ENCODE measurements at places on chromosomes 4 and X.
A peak's percentile ranks its signal among the peaks of the same experiment; 100 is the strongest.

GRCh38 chr4:174437324-174437723, 85.0 kb downstream of the HPGD start:
- DNase-seq: no peak

DNA sequence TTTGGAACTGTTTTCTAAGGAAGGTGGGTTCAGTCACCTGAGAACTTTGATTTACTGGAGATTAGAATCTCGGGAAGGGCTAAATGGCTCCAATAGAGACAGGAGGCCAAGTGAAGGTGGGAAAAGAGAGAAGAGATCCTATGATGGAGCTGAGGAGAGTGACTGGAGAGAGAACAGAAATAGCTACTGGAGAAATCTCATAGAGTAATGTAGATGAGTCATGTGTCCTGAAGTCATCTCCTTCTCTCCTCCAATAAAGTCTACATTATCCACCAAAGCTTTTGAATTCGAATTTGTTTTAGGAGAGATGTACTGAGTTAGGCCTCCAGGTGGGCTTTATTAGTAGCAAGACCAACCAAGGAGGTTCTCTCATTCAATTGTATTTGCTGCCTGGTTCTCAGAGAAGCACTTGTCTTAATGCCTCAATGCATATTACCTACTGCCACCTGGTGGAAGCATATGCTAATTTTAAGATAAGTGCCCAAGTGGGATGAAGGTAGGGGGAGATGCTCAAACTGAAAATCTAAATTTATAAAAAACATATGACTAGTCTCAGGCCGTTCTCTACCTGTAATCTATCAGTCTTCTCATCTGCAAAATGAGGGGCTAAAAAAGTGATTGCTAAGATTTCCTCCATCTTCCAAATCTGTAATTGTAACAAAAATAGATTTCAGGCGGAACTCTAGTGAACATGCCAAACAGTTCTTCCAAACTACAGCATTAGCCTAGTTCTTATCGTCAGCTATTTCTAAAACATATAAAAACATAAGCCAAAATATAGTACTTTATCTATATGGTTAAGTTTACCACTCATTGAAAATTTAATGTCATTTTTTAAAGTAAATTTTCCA, 24.4 kb downstream of the TXK start:
- peak; percentile 74 for DNase-seq

DNA sequence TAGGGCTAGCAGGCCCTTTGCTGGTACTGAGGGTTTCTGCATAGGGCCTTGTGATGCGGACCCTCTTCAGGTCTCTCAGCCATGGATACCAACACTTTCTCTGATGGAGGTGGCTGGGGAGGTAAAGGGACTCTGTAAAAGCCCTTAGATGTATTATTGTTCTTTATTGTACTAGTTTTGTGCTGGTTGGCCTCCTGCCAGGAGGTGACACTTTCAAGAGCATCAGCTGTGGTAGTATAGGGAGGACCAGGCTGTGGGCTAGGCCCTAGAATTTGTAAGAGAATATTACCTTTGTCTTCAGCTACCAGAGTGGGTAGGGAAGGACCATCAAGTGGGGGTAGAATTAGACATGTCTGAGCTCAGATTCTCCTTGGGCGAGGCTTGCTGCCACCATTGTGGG, 936.3 kb downstream of the CENPC start:
- no peak for DNase-seq

DNA sequence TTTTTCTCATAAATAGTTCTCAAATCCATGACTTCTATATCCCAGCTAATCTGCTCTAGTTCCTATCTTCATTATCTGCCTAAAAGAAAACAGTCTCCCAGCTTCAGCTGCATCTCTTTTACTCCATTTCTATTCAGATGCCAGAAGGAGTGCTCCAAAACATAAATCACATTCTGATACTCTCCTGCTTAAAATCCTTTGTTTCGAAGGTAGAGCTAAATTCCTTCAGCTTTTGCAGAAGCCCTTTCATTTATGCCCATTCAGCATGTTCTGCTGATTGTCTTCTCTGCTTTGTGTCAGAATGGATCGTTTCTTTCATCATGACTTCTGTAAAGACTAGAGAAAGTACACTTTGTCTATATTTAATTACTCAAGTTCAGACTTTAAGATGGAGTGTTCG, 440.1 kb upstream of the SMIM31 start:
- no peak for DNase-seq

DNA sequence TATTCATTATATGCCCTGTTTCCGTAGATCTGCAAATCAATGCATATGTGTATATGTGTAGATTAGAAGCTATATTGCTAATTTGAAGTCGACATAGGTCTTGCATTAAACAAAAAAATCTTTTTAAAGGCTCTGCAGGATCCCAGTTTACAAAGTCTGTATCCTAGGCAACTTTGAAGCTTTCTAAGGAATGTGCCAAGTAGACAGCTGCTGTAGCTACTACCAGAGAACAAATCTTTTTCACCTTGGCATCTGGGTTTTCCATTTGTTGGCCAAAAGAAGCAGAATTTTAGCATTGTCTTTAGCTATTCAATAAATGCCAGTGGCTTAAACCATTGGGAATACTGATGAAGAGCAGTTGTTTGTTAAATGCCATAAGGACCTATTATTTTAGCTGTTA, 88.0 kb downstream of the NAA11 start:
- DNase-seq: no peak

- no peak for DNase-seq
Observed at GRCh38 chrX:96721354-96721753, 36.7 kb downstream of the DIAPH2 start.

DNA sequence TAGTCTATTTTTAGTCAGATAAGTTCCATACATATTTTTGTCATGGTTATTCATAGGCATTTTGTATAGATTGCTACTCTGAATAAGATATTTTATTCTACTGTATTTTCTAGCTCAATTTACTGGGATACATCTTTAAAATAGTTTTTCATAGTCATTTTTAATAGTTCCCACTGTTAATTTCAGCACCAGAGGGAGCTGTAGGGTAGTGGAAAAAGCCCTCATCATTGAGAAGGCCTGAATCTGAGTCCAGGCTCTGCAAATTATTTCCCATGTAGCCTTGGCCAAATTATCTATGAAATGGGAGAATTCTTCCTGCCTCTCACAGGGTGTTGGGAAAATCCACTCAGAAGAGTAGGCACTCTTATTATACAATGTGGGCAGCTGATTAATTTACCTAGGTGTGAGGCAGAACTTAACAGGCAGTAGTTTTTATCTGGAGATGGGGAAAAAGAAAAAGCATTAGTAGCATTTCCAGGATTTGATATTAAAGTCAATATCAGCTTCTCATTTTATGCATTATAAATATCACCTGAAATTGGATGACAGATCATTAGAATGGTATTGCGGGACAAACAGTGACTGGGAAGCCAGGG, 102.9 kb upstream of the PAQR3 start:
- DNase-seq: no peak

DNA sequence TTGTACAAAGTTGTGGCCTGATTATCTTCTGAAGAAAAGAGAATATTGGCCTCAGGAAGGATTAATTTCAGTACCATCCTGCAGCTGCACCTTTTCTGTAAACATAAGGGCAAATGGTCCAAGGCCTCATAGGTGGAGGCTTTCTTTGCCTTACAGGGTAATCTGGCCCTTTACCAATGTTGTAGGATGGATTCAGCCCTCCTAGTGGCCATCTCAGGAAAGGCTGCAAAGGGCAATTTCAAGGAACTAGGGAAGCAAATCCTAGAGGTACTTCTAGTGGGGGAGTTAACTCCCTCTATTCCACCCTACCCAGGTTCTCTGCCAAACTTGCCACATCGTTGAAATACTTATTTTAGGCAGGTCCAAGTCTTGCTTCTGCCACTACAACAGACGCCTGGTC, 57.6 kb downstream of the UGT2B11 start:
- DNase-seq: no peak

DNA sequence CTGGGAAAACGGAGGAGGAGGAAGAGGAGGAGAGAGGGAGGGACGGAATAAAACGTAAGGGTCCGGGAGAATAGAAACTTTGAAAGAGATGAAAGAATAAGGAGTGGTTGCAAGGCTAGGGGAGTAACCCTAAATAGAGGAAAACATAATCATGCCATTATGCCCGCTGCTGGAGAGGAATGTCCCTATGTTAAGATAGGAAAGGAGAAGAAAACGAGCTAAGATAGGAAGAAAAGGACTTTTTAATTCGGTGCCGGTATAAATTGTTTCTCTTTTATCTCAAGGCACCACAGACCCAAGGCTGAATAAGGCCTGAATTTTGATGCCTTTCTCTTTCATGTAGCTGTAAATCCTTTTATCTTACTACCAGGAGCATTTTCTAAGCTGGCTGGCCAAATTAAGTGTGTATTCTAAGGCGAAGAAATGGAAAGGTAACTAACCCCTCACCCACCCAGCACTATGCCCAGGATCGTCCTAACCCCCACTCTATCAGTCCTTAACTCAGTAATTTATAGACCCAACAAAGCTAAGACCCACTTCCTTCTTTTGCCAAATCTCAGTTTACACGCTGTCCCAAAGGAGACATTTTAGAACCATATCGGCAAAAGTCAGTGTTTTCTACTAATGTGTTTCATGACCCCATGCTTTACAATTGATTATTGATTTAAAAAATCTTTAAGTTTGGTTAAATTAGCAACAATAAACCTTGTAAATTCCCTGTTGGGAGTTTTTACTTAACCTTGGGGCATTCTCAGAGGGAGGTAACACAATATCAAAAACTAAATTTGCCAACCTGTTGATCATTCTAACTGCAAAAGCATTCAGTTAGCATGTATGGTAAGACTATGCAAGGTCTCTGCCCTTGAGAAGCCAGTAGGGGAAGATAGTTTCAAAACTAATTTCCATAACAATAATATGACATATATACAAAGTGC, 1.1 kb upstream of the CUL4B start:
- no peak for DNase-seq

DNA sequence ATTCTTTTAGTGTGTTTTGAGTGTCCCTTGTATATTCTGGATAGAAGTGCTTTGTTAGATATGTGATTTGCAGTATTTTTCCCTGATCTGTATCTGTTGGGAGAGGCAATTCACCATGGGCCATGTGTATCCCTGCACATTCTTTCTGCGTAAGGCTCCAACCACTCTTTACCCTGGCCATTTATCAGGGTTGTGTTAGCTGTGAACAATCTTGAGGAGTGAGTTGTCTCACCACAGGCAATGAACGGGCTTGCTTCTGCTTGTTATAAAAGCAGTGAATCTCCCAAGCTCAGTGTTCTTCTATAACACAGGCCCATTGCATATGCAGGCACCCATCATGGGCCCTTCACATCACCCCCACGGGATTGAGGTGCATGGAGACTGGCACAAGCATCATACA, 18.9 kb upstream of the SMIM10 start:
- no peak for DNase-seq

GRCh38 chrX:39772057-39772832, 325.5 kb downstream of the BCOR start:
- DNase-seq: peak; percentile 77

DNA sequence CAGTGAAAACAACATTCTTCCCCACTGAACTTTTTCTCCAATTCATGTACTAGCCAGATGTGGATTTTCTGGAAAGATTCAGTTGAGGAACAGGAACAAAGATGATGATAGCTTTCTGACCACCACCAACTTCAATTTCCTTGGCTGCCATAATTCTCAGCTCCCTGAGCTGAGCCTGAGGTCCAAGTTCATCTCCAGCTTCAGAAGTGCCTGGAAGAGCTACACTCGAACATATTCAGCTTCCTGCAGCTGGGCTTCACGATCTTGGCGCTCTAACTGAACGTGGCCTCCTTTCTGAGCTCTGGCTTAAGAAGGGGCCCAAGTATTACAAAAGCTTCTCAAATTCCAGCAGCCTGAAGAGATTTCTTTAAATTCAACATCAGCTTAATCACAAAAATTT, 83.9 kb downstream of the QDPR start:
- no peak for DNase-seq

GRCh38 chrX:115017455-115017854, at the start of gene IL13RA2:
Gene IL13RA2, minus strand, starts transcription at chrX:115017616. Its CDS starts 347 bp downstream, at chrX:115017269.
- no peak for DNase-seq

DNA sequence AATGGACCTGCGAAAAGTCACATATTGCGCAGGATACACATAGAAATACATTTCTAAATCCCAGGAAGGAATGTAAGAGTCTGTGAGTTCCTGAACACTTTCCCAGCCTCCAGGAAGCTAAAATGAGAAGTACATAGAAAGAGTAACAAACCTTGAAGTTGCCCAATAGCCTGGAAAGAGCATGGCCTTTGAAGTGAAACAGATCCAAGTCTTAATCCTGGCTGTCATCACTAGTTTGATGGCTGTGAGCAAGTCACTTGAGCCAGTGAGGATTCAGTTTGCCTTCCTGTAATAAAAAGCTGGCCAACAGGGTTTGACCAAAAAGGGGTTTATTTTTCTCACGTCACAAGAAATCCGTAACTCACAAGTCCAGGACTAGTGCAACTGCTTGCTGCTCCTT, 69.8 kb downstream of the ARHGEF38 start:
- no peak for DNase-seq

- DNase-seq: no peak
Observed at GRCh38 chrX:108087792-108088191, 3.5 kb downstream of the PSMD10 start.

- DNase-seq: peak; percentile 16
Observed at GRCh38 chr4:55635741-55636655, at the start of gene NMU. Gene NMU, minus strand, starts transcription at chr4:55636298. Its CDS starts 106 bp downstream, at chr4:55636192.

GRCh38 chrX:102684772-102685520, 27.3 kb upstream of the GPRASP2 start:
- DNase-seq: no peak

DNA sequence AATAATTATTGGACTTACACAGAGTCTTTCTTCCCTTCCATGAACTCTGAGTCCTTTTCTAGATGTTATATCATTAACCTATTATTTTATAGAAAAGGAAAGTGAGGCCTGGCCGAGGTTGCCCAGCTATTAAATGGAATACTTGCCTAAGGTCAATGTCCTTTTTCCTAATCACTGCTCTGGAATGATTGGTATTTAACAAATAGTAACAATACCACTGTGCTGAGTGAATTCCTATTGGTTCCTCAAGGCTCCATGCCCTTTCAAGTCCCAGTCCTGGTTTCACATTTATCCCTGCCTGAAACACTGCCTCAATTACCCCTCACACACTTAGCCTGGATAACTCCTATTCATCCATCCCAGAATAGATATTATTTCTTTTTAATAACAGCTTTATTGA, 6.2 kb downstream of the TCEAL9 start:
- DNase-seq: no peak

DNA sequence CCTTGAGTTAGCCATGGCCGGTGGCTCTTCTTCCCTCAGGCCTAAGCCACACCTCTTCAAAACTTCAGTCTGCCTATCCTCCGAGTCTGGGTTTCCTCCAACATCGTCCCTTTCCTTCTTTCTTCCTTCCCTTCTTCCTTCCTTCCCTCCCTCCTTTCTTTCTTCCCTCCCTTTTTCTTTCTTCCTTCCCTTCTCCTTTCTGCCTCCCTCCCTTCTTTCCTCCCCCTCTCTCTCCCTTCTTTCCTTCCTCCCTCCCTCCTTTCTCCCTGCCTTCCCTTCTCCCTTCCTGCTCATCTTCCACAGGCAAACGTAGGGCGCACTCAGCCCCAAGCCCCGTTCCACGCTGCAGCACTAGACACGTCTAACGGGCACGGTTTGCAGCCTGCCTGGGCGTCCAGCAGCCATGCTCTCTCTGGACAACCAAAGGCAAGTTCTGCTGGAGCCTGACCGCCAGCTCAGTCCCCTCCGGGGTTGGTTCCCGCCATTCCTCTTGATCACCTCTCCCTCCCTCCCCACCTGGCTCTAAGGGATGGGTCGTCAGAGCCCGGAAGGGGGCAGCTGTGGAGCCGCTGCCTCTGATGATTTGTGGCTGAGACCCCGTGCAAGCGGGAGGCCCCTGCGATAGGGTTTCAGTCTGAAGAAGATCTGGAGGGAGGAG, 34.1 kb upstream of the CLDN24 start:
- no peak for DNase-seq
